ENCODE measurements at places on chromosomes 1 and 21.

- no peak for DNase-seq
Measured at GRCh38 chr1:189628857-189629256, 848.8 kb downstream of the BRINP3 start.

DNA sequence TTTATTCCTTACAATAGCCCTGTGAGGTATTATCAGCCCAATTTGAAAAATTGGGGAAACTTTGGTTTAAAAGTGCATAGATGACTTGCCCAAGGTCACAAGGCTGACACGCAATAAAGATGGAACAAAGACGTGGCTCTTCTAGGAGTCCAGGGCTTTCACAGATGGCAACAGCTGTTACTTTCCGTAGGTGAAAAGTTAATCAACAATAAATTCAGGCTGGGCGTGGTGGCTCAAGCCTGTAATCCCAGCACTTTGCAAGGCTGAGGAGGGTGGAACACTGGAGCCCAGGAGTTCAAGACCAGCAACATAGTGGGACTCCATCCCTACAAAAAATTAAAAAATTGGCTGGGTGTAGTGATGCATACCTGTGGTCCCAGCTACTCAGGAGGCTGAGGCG is 87.8 kb upstream of the ATF3 start:
- DNase-seq: no peak

DNA sequence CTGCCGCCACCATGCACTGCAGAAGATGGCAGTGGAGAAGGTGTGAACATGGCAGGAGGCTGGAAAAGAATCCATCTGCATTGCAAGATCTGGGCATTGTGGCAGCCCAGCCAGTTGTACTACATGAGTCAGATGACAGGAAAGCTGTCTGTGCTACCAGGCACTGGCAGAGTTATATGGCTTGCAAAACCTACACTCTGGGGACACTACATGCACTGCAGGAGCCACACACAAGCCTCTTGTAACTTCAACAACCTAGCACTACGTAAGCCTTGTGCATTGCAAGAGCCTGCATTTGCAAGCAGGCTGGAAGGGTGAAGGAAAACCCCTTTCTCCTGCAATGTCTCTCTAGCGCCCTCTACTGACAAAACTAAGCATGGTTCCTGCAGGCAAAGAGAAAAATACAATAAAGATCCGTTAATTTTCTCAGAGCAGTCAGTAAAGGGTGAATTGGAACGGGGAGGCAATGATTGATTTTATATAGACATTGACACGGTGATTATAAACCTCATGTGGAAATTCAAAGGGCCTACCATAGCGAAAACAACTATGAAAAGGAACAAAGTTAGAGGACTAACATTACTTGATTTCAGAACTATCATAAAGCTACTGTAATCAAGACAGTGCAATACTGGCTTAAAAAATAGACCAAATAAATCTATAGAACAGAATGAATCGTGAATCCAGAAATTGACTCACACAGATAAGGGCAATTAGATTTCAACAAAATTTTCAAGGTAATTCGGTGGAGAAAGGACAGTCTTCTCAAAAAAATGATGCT is 26.2 kb upstream of the DYNLT5 start:
- peak; percentile 10 for DNase-seq

- DNase-seq: no peak
Measured at GRCh38 chr21:17733209-17733608, 85.9 kb downstream of the C21orf91 start.

DNA sequence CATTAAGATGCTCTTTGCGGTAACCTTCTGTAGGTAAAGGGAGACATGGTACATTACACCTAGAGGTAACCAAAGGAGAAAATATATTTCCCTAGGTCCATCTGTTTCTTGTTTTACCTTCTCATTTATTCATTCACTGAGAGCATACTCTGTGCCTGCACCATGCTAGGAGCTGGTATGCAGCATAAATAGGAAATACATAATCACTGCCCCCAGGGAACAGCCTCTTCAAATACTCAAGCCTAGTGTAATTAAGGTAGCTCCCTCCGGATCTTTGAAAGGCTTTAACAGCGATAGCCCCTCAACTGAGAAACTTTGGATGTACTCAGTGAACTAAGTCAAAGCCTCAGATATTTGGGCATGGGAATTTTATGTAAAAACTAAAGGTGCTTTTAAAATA is 123.6 kb downstream of the GABPA start:
- DNase-seq: no peak

- no peak for DNase-seq
Measured at GRCh38 chr1:35047188-35047858, 15.6 kb upstream of the ZMYM6 start.

GRCh38 chr1:15918962-15919715 is 56.8 kb downstream of the ZBTB17 start:
- peak; percentile 36 for DNase-seq

DNA sequence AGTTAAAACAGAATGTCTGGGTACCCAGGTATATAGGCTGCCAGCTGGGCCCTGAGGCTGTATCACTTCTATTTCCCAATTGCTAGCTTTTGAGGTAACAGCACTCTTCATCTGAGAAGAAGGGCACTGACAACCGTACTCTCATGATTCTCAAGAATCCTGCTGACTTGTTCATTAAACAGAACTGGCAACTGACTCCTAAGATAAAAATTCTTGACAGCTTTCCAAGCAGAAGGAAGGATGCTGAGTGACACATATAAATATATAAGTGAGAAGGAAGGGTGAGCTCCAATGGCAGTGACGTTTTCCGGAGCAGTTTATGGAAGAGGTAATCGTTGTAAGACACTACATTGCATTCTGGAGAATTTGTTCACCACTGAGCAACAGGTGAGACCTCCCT is 48.1 kb upstream of the NRIP1 start:
- DNase-seq: no peak

DNA sequence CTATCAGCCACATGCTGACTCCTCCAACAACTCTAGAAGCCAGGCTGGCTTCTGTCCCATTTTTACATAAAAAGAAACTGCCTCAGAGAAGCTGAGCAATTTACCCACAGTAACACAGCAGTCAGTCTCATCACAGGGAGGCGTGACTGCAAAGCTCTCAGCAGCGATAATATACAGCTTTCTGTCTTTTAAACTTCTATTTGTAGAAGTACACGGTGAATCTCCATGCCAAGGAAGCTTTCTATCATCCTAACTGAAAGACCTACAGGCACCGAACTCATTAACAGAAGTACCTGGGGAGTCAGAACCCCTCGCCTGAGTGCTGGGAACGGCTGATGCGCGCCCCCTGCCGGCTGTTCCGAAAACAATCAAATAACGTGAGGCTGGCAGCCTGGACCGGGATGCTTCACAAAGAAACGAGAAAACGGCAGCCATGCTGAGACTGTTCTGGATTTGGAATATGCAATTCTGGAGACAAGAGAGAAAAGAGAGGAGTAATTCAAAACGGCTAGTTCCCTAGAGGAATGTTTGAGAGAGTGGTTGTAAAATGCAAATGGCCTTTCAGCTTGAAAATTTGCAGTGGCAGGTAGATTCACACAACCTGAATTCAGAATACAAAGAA is 43.5 kb upstream of the RAB4A start:
- peak; percentile 80 for DNase-seq

DNA sequence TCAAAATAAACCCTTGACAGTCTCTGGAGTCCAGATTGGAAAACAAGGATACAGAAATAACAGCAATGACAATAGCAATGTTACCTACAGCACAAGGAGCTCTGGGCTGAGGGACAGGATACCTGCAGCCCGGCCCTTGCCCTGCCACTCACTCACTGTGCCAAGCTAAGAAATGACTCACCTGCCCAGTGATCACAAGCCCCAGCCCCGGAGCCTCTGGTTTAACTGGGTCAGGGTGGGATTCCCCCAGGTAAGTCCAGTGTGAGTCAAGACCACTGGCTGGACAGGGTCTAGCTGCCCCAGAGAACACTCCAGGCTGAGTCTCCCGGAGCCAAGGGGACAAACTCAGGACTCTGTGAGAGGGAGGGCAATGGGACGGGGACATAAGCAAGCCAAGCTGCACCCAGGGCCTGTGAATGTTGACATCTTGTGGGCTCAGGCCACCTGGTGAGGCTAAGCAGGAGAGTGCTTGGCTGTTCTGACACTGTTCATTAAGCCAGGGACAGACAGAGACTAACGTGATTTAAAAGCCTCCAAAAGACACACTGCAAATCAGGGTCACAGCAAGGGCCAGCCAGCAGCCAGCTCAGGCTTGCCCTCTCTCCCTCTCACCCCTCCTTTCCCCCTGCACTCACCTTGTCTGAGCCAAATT is 64.1 kb downstream of the MIS18A start:
- no peak for DNase-seq

GRCh38 chr1:36321119-36321951 is 2.1 kb downstream of the EVA1B start:
- DNase-seq: no peak

- no peak for DNase-seq
Measured at GRCh38 chr1:47219001-47219400, 13.0 kb downstream of the TAL1 start.

- DNase-seq: no peak
Measured at GRCh38 chr1:214976665-214977064, 105.9 kb upstream of the KCNK2 start.

DNA sequence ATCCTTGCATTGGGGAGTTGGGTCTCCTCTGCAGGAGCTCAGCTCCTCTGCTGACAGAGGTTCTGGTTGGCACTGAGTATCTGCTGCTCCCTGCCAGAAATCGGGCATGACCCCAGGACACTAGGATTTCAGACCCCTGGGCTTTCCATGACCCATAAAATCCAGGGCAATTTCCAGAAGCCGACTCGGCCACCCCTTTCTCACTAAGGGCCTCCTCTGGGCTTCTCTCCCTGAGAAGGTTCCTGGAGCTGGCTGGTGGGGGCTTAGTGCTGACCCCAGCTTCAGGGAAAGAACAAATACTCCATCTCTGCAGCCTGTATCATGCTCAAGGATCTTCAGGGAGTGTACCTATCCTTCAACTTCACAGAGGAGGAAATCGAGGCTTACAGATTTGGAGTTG is 603.4 kb downstream of the PTPRU start:
- no peak for DNase-seq

GRCh38 chr1:30195424-30196134 is 527.8 kb downstream of the MATN1 start:
- DNase-seq: no peak

GRCh38 chr1:201531551-201532425 is 7.1 kb upstream of the NAV1 start:
- DNase-seq: no peak
